Activated CD8-positive, alpha-beta memory T cell treated with anti-CD3 and anti-CD28 coated beads for 4 hours (primary cell): ENCODE measurements at places on chromosomes 4 and X.

DNA sequence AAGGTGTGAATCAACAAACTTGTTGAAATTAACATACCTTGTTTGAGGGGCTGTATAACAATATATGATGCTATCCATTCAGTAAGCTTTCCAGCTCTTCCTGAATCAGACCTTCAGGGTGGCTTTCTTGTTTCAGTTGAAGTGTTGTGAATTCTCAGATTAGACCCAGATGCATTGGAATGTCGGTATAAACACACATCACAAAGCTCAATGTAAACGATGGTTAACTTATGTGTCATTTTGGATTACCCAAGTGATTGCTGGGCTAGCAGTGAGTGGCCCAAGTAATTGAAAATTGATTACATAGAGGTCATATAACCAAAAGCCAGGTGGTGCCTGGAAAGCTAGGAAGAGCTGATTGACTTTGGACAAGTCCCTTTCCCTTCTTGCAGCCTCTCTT, 115.0 kb downstream of the SHROOM4 start:
- DNase-seq: no peak

- no peak for DNase-seq
Observed at GRCh38 chrX:151996347-151996746, 21.9 kb upstream of the GABRE start.

GRCh38 chr4:125062115-125063050, 252.4 kb upstream of the FAT4 start:
- no peak for DNase-seq

GRCh38 chr4:156915221-156915620, 56.4 kb downstream of the PDGFC start:
- DNase-seq: no peak
